ENCODE measurements at places on chromosomes 3 and 15. TPM values are rescaled to one million over a fixed set of nuclear protein-coding genes. Genes with fewer than 3 reads are reported as not detected.

Gene SCN5A
- 4.8 TPM for total RNA-seq

GRCh38 chr3:139319428-139320402 lies 24.1 kb upstream of the MRPS22 start:
- no peak overlapping the region for H3K4me3 ChIP-seq
- no peak overlapping the region for H3K27ac ChIP-seq
- no peaks in the 10 kb centered on the region for H3K4me1 ChIP-seq
- DNase-seq, result peak; percentile 93

Gene UROC1
- not detected for total RNA-seq

Gene RBP2
- total RNA-seq, result not detected

Measured in endodermal cell (in vitro differentiated cells).